ENCODE measurements at places on chromosomes 12 and 14. TPM values are rescaled to one million over a fixed set of nuclear protein-coding genes. Genes with fewer than 3 reads are reported as not detected.

Gene MED6
- total RNA-seq, result 18.6 TPM

Gene TIMELESS
- total RNA-seq, result 2.0 TPM

Gene ANKS1B
- total RNA-seq, result 2.5 TPM

Gene TAS2R20
- 0.42 TPM for total RNA-seq

Gene RNASE4
- 8.1 TPM for total RNA-seq

Gene SIX4
- total RNA-seq, result 1.6 TPM

GRCh38 chr12:66716522-66716921 is 37.6 kb upstream of the GRIP1 start:
- DNase-seq, result no peak

GRCh38 chr14:96309896-96310330 is 53.2 kb downstream of the ATG2B start:
- DNase-seq, result no peak

DNA sequence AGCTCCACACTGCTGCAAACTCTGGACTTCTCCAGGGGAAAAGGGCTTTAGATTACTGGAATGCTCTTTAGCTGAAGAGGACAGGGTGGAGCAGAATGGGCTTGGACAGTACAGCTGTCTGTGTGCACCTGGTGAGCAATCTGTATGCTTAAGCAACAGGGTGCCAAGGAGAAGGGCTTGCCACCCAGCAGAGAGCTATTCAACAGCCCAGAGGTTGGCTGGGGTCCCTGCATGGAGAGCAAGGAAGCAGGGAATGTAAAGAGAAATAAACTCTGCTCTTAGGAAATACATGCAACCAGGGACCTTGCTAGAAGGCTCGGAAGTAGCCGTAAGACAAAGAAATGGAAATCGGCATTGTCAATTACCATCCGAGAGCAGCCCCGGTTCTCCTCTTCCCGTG is 53.0 kb upstream of the CORO1C start:
- peak; percentile 23 for DNase-seq

GRCh38 chr12:79534029-79534867 is 156.5 kb downstream of the PAWR start:
- DNase-seq, result no peak

- no peak for DNase-seq
Measured at GRCh38 chr12:103884316-103884715, 43.3 kb upstream of the NT5DC3 start.

DNA sequence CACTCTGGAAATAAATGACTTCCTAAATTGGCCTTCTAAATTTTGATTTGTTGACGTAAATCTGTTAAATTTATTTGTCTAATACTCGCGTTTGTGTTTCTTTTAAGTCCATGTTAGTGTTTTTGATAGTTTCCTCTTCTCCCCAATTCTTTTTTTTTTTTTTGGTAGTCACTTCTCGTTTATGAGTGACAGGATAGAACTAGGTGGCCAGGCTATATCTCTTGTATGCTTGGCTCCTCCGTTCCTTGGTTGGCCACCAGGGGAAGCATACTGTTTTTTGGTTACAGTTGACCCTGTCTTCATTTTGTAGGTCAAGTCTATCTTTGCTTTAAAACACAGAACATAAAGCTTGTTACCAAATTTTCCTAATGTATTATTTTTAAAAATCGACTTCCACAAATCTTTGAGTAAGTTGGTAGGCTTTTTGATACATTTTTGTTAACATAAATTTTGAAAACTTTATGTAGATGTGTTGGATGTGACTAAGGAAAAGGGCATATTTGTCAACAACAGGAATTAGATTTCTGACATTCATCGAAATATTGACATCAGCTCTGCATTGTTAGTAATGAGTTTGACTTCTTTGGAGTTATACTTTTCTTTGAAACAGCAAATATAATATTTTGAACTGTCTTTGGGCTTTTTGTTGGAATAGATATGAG is 2.2 kb downstream of the RCOR1 start:
- DNase-seq, result peak; percentile 61

- DNase-seq, result no peak
Measured at GRCh38 chr12:3587402-3588013, 96.5 kb downstream of the PRMT8 start.

DNA sequence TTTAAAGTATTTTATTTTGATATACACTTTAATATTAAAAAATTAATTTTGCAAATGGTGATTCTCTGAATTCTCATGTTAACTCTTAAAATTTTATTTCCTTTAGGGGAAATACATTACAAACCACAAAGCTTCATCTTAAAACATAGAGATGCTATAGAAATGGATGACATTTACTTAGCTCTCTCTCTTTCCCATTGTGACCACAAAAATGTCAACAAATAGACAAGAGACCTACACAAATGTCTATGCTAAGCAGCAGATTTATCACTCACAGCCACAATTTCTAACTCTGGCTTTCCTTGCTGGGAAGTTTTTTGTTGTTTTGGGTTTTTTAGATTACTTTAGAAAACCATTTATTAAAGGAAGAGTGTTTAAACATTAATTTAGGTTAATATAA is 19.9 kb upstream of the PHC1 start:
- DNase-seq, result no peak

All from left ventricle myocardium superior (tissue), 1 donor.